GF-D8 (cell line): ENCODE measurements at places on chromosomes 5 and 9.

- DNase-seq = peak; percentile 56
These were observed 12.3 kb downstream of the IFNA21 start for GRCh38 chr9:21154018-21154608.

DNA sequence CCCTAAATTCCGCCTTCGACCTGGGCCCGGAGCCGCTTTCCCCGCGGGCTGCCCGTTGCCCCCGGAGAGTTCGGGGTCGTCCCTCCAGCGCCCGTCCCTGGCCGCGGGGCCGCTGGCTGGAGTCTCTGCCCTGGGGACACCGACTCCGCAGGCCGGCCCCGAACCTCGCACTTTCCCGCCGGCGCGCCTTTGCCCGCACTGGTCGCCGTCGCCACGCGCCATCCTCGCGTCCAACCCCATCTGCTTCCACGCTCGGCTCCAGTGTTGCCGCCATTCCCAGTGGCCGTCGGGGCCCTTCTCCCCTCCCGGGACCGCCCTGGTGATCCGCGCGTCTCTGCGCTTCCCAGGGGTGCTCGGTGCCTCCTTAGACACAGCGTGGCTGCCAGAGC, 11.0 kb downstream of the LHX3 start:
- DNase-seq = no peak

DNA sequence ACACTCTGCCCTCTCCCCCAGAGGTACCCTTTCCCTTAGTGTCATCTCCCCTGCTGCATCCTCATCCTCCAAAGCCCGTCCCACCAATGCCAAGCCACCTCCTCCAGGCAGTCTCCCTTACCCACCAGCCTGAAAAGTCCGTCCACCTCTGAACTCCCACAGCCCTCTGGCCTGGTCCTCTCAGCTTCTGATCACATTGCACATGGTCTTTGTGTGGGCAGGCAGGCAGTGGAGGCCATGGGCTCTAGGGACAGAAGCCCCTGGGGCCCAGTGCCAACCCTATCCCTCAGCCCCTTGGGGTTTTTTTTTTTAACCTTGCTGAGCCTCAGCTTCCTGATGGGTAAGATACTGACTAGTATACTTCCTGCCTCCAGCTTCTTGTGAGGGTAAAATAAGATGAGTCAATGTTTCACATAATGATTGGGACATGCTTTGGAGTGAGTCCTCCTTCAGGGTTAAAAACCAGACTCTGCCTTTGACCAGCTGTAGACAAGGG, 19.4 kb downstream of the CSF1R start:
- peak; percentile 23 for DNase-seq

GRCh38 chr5:152332716-152333460, 72.2 kb downstream of the NMUR2 start:
- no peak for DNase-seq

DNA sequence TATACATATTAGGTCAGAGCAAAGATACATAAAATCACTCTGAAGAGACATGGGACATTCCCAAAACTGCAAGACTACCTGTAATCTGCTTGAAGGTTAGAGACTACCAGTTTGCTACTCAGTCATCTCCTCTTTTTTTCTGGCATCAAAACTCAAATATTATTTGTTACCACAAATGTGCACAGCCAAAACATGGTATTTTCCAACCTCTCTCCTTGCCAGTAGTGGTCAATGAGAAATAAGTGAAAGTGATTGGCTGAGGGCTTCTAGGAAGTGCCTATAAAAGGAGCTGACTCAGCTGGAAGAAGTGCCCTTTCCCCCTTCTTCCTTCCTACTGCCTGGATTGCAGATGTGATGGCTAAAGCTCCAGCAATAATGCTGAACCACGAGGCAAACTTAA, 13.8 kb downstream of the GZMK start:
- no peak for DNase-seq

DNA sequence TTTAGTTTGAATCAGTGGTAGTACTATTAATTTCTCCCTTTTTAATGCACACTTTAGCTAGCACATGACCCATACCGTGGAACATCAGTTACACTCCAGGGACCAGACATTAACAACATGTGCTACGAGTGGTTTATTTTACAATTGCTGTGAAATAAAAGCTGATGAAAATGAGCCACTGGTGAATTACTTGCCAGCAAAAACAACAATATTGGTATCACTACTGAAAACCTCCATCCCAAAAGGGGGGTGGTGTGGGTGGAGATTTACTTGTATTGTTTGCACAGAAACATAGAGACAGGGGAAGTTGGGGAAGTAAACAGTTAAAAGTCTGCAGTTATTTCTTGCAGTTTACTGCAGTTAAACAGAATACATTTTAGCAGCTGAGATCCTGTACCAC, 369.6 kb upstream of the GRAMD2B start:
- no peak for DNase-seq

DNA sequence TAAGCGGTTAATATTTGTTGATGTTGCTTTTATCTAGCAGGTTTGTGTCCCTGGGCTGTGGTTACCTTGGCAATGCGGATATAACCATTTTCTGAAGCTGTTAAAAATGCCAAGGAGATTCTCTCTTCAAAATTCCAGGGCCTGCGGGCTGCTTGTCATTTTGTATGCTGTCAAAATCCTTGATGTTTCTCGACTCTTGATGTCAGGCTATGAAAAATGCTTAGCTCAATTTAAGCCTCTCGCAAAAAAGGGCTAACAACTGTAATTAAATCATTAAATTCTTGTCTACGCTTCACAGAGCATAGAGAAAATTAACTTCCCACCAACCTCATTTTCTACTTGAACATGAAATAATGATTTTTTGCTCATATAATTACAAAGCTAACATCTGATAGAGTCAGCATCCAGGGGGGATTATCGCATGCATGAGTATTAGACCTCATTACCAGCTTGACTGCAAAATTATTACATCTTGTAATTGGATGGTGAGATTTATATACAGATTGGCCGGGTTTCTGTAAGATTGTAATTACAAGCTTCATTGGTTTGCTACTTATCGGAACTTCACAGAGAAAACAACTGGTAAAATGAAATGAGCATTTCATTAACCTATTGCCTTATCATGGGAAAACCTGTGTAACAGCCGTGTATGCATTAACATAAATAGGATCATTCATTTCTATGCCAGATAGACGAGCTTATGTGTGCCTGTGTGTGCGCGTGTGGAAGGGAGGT, 83.1 kb upstream of the IRX1 start:
- DNase-seq = no peak

DNA sequence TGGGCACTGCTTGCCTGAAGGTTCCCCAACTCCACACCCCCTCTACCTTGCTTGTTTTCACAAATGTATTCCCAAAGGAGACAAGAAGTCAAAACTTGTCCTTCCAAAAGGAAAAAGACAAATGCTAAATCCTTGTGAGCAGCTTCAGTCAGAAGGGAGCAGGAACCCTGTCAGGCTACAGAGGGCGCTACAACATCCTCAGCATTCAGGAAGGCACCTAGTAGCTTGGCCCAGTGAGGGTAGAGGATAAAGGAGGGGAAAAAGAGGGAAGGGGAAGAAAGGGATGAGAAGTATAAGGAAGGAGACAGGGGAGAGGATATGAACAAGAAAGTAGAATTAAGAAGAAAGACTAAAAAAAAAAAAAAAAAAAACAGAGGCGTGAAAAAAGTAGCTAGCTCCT, 97.5 kb downstream of the MLLT3 start:
- DNase-seq = no peak

- no peak for DNase-seq
These were observed 674.6 kb upstream of the ZNF608 start for GRCh38 chr5:125421006-125421405.

- no peak for DNase-seq
These were observed 351.5 kb upstream of the TLE4 start for GRCh38 chr9:79220251-79220650.

- no peak for DNase-seq
These were observed 42.0 kb upstream of the ADRA1B start for GRCh38 chr5:159874263-159874662.

- DNase-seq = no peak
These were observed 122.9 kb downstream of the CAVIN4 start for GRCh38 chr9:100700689-100701318.

DNA sequence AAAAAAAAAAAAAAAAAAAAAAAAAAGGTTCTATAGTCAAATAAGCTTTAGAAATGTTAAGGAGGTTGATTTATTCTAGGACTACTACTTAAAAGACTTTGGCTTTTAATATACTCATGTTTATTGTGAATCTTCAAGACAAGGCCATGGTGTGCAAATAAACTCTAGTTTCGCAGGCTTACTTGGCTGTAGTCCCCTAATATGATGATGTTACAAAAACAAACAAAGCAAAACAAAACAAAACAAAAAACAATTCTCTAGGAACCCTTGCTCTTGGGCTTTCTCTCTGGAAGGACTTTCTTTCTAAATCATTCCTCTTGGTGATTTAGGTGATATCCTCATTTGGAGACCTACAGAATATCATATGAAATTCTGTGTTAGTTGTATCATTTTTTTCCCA, 172.0 kb downstream of the GDNF start:
- no peak for DNase-seq

GRCh38 chr9:105887679-105888078, 193.3 kb downstream of the TMEM38B start:
- no peak for DNase-seq

DNA sequence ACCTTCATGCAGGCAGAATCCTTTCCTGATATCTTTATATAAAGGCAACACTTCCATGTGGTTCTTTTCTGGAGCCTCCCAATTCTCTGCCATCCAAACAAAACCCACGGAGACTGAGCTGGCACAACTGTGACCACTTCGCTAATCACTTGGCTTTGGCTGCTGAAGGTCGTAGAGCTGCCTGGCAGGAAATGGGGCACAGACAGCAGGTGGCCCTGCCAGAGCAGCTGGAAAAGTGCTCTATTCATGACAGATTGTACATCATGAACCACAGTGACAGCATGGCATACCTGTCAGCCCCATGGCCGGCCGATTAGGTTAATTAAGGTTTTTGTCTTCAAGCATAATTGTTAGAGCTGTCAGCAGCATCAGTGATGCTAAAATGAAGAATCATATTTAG, 141.9 kb upstream of the ANKRD55 start:
- no peak for DNase-seq

DNA sequence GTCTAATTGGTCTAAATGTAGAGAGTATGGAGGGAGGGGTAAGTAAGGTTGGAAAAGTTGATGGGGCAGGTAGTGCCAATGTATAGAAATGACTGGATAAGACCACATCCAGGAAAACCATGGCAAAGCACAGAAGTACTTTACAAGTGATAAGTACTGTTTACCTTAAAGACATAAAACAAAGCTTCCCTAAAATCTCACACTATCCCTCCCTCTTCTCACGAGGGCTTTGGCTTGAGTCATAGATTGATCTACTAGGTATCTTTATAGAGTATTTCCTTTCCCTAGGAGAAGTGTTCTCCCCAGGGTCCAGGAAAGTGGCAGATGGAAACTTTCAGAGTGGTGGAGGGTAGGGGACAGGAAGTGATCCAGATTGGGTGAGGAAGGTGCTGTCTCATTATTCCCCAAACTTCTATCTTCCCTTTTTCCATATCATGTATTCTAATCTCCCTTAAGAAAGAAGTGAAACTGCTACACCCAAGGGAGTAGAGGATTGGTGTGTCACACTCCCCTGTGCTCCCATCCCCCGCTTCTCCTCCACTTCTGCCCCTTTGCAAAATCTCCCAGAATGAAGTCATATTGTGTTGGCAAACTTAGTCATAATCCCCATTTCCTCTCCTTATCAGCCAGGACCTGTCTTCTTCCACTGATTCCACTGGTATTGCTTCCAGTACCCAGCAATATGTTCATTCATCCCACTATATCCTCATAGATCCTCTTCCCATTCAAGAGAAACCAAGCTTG, 14.6 kb downstream of the IL33 start:
- DNase-seq = no peak

DNA sequence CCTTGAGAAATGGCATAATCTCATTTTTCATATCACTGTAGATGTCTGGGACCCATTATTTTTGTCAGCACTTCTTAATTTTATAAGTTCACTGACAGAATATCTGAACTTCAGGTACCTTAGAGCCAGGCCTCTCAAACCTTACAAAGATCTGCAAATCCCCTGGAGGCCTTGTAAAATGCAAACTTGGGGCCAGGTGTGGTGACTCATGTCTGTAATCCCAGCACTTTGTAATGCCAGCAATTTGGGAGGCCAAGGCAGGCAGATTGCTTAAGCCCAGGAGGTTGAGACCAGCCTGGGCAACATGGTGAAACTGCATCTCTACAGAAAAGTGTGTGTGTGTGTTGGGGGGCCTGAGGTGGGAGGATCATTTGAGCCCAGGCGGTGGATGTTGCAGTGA, 30.8 kb downstream of the RASGRF2 start:
- DNase-seq = no peak

DNA sequence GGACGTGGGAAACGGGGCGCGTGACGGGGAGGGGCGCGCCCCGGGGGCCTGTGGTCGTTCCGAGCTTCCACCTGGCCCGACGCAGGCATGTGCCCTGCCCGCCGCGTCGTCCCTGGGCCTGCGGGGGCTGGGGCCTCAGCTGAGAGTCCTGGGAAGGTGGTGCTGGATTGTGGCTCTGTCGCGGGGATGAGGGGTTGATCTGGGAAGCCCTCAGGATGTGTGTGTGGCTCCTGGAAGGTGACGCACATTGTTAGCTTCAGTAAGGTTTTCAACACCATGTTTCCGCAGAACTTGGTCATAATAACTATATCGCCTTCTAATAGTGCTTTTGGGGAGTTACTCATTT, 589.1 kb downstream of the MTRR start:
- DNase-seq = no peak

- no peak for DNase-seq
These were observed 343.6 kb downstream of the SPATA31D1 start for GRCh38 chr9:82332018-82332773.
